GM13976 (cell line): ENCODE measurements at places on chromosomes 7 and 10.

DNA sequence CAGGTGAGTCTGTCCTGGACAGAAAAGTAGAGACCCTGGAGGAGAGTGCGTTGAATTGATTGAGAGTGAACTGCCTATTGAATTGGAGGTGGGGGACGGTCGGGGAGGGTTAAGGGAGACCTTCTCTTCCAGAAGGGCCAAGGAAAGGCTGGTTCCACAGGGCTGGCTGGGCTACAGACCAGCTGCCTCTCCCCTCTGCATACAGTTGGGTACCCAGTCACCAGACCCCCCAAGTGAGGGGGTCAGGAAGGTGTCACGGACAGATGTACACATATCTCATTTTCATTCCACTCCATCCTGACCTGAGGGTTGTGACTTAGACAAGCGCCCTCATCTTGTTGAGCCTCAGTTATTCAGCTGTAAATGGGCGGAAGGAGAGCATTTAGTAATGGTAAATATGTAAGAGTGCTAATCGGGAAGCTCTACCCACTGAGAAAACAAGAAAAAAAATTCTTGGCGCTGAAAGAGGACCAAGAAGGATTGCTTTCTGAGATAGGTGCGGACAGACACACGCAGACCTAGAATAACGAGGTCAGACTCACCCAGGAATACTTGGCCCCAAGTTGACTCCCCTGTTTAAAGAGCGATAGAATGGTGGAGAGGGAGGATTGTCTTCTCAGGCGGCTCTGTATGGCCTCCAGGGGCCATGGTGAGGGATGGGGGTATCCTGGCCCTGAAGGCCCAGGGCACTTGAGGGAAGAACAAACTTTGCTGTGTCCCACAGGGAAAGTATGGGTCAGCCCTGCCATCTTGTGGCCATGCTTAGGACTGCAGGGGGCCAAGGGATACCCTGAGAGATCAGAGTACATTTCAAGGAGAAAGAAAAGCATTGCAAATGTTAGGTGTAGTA is 7.2 kb upstream of the MBL2 start:
- DNase-seq, result peak; percentile 71

DNA sequence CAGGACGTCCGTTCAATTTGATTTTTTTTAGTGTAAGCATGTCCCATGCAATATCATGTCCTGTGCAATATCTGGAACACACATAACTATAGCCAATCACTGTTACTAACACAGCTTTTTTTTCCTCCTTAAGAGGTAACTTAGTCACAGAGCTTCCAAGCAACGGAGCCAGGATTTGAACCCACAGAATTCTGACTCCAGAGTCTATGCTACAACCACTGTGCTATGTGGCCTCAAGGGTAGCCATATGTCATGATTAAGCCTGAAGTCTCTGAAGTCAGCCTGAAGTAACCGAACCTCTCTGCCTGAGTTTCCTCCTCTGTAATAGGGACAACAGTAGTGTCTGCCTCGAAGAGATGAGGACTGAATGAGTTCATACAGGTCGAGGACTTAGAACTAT is 42.2 kb upstream of the TCF7L2 start:
- no peak for DNase-seq

GRCh38 chr10:29688230-29688661 is 53.5 kb upstream of the SVIL start:
- no peak for DNase-seq

DNA sequence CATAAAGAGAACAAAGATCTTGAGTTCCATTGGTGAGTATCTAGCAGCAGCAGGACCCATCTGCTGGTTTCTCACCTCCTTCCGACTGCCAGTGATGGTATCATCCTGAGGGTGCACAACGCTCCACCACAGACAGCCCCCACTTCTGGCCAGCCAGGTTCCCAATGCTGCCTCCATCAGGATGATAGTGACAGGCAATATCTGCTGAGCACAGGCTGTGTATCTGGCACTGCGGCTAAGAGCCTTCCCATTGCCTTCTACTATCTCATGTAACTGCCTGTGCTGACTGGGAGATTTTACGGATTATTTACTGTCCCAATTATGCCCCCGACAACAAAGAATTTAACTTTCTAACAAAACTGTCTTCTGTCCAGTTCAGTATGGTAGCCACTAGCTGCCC is 352.4 kb upstream of the AOAH start:
- DNase-seq, result no peak

- DNase-seq, result no peak
Measured at GRCh38 chr7:82397879-82398524, 45.6 kb downstream of the CACNA2D1 start.

GRCh38 chr10:14688606-14689005 is 86.1 kb downstream of the FAM107B start:
- DNase-seq, result no peak

- no peak for DNase-seq
Measured at GRCh38 chr10:70277396-70278030, 6.3 kb downstream of the NPFFR1 start.

DNA sequence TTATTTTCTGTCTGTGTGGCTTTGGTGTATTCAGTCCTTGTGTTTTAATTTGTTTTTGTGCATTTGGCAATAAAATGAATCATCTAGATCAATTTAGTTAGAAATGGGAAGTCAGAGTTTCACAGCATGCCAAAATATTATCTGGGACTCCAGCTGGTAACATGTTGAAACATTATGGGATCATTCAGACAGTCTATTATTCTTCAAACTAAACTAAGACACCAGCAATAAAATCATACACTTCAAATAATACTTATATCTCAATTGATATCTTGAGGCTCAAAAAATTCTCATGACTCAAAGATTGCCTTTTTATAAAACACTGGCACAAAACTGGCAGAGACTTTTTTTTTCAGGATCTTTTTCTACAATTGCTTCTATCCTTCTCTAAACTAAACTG is 5.8 kb upstream of the RP9 start:
- DNase-seq, result no peak

GRCh38 chr10:31157123-31158010 is 125.7 kb upstream of the ZNF438 start:
- DNase-seq, result no peak

DNA sequence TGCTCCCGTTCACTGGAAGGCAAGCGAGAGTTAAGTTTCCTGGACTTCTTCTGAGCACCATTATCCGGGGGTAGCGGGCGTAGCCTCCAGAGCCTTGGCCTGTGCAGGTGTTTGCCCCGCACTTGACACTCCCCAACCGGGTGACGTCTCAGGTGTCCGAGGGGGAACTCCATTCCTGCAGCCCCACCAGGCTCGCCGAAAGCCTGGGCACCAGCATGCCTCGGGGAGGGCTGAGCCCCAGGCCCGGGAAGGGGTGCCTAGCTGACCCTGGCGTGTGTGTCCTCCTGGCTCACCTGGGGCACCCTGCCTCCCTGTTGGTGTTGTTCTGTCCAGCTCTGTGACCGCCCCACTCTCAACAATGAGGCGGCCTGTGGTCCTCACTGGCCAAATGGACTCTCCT is 109.4 kb upstream of the GPR26 start:
- DNase-seq, result peak; percentile 13

DNA sequence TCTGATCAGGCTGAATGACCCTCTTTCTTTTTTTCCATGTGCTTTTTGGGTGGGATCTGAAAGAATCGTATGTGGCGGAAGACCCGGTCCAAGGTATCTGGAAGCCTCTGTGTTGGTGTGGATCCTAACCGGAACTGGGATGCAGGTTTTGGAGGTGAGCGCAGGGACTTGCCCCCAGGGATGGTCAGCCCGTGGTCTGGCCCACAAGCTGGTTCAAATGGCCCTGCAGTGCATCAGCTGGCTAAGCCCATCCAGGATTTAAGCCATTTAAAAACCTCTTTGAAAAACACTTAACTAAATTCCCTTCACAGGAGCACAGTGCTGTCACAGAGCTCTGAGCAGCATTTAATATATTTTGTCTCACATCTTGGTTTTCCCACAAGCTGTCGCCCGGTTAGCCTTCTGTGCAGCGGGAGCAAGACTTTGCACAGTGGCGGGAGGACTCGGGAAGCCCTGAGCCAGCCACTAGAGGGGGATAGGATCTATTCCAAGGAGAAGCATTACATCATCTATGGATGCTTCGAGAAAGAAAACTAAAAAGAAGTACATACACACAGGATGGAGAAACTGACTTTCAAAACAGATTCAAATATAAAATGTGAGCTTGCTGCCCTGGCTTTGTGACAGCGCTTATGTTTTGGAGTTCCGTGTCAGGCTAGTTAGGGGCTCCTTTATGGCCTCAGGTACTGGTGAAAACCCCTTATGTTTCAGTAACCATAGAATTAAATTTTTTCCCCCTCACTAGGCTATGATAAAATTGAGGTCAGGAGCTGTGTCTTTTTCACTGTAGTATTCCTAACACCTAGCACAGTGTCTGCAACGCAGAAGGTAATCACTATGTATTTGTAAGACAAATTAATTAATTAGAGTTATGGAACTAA is 11.3 kb downstream of the CPA2 start:
- DNase-seq, result no peak

GRCh38 chr10:31709028-31709427 is 219.6 kb downstream of the ARHGAP12 start:
- DNase-seq, result no peak
